Forelimb muscle (tissue), 1 donor: ENCODE measurements at places on chromosomes 3 and 15.

GRCh38 chr3:170553788-170554757 lies 31.8 kb downstream of the SLC7A14 start:
- no peak for DNase-seq

DNA sequence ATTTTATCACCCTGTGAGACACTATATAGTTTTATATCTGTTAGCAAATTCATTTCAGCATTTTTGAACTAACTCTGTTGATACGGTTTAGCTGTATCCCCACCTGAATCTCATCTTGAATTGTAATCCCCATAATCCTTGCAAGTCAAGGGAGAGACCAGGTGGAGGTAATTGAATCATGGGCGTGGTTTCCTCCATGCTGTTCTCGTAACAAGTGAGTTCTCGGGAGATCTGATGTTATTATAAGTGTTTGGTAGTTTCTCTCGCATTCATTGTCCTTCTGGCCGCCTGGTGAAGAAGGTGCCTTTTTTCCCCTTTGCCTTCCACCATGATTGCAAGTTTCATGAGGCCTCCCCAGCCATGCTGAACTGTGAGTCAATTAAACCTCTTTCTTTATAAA lies 53.2 kb upstream of the TMC3 start:
- DNase-seq: no peak

DNA sequence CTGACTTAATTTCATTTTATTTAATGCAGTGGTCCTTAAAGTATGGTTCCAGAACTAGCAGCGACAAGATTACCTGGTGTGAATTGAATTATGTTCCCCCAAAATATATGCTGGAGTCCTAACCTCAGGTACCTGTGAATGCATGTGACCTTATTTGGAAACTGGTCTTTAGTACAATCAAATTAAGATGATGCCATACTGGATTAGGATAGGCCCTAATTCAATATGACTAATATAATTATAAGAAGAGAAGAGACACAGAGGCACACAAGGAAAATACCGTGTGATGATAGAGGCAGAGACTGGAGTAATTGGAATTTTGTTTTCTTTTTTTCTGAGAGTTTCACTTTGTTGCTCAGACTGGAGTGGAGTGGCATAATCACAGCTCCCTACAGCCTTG lies 12.6 kb upstream of the SPATA16 start:
- DNase-seq: no peak

DNA sequence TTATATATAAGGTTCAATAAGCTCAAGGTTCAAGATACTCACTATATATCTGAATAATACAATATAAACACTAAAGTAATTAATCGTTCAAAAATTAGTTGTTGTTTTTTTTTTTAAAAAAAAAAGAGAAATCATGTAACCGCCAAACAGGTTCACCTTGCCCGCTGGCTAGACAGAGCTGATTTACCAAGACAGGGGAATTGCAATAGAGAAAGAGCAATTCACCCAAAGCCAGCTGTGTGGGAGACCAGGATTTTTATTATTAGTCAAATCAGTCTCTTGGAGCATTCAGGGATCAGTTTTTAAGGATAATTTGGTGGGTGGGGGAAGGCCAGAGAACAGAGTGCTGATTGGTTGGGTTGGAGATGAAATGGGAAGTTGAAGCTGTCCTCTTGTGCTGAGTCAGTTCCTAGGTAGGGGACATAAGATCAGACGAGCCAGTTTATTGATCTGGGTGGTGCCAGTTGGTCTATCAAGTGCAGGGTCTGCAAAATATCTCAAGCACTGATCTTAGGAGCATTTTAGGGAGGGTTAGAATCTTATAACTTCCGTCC lies 7.9 kb downstream of the HIGD1A start:
- no peak for DNase-seq

- DNase-seq: no peak
Measured at GRCh38 chr15:75554717-75555116, 24.4 kb downstream of the PTPN9 start.

DNA sequence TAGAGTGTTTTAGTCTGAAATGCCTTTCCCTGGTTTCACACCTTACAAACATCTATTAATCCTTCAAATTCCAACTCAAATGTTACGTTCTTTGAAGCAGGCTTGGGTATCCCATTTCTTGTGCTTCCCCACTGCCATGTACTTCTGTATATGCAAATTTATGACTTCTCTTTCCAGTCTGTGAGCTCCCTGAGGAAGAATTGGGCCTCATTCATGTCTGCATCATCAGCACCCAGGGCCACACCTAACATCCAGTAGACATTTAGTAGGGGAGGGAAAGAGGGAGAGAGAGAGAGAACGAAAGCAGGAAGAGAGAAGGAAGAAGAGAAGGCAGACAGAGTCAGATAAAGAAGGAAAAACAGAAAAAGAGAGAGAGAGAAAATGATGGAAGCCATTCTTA lies 53.3 kb upstream of the KY start:
- DNase-seq: no peak

GRCh38 chr3:197002701-197003454 lies 26.7 kb downstream of the MELTF start:
- no peak for DNase-seq

- no peak for DNase-seq
Measured at GRCh38 chr3:143811602-143812001, 36.7 kb downstream of the SLC9A9 start.

- DNase-seq: no peak
Measured at GRCh38 chr15:73637527-73637926, 4.3 kb upstream of the NPTN start.

DNA sequence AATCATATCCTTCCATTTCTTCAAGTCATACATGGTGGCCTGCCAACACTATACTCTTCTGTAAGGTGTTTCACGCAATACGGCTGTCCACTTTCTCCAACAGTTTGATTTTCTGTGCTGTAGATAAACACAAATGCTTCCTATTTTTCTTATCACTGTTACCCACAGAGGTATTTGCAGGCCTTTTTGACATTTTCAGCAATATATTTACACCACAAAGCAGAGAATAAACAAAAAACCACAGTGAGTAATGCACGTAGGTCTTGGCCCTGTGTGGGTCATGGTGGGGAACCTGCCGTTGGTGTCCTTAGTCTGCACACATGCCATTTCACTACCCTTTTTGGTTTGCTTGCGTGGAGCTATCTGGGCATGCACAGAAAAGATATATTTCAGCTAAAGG lies 59.5 kb downstream of the LRRC28 start:
- no peak for DNase-seq

DNA sequence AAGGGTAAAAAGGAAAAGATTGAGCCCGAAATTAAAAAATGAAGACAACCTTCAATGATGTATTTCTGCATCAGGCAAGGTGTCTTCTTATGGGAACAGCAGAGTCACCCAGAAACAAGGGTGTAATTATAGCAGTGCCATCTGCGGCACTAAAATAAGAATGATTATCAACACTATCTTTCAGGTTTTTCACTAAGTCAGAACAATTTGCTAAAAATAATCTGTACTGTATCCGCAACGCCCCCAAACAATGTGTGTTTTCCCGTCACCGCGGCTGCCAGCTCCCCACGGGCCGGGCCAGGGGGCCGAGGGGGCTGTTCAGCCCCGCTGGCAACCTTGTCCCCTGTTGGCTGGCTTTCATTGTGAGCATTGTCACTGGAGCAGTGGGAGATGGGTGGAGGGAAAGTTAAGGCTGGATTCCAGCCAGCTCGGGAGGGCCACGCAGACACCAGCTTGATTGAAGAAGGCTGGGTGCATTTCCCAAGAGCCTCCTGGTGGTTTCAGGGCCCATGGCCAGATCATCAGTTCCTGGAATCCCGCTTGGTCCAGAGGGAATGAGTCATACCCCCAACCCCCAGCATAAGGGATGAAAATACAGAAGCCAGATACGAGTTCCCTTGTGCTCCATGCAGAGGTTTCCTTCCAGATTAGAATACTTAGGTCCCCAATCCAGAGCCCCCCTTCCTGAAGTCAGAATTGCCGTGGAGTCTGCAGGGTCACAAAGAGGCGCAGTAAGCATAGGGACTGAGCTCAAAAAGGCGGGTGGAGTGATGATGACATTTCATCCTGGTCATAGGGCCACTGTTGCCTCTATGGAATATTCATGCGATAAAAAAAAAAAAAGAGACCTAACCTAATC lies 90.2 kb upstream of the KLF13 start:
- no peak for DNase-seq

- no peak for DNase-seq
Measured at GRCh38 chr15:44530653-44531052, 6.3 kb upstream of the EIF3J start.

- no peak for DNase-seq
Measured at GRCh38 chr3:161042023-161042501, 63.1 kb downstream of the B3GALNT1 start.

- no peak for DNase-seq
Measured at GRCh38 chr15:91548549-91548948, 305.0 kb upstream of the SLCO3A1 start.

GRCh38 chr3:150411976-150412375 lies 3.9 kb downstream of the TSC22D2 start:
- DNase-seq: no peak
